Amniotic epithelial cell (primary cell): ENCODE measurements at places on chromosomes 2 and 18.

DNA sequence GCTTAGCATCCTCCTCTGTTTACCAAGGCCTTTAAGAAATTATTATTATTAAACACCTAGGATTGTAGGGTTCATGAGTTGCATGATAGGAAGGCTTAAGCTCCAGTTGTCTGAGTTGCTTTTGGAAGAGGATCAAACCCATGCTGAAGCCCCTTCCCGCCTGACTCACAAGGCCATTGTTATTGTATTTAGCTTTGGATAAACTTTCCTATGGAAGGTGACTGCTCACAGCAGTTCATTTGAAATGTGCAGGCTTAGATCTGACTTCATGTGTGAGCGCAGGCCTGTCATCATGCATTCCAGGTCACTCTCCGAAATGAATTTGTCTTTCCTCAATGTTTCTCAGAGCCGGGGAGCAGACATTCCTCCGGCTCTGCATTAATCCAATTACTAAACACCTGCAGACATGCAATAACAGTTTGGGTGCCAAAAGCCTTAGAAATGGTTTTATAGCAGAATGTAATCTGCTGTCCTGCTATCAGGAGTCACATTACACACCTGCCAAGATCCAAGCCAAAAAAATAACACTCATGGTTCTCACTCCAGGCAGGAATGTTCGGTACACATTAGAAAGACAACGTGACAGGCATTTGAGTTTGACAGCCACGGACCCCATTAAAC lies 119.9 kb downstream of the OSR1 start:
- no peak for DNase-seq

- peak; percentile 64 for DNase-seq
Measured at GRCh38 chr18:22828171-22828570, 105.0 kb upstream of the RBBP8 start.

DNA sequence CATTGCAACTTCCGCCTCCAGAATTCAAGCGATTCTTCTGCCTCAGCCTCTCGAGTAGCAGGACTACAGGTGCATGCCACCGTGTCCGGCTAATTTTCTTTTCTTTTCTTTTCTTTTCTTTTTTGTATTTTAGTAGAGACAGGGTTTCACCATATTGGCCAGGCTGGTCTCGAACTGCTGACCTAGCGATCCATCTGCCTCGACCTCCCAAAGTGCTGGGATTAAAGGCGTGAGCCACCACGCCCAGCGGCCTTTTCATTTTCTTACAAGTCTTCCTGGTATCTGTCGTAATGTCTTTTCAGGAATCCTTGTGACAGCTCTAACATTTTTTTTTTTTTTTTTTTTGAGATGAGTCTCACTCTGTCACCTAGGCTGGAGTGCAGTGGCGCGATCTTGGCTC lies 66.4 kb upstream of the EDAR start:
- no peak for DNase-seq

GRCh38 chr2:7269106-7269643 lies 352.0 kb downstream of the RNF144A start:
- no peak for DNase-seq

GRCh38 chr2:238659231-238659630 lies 188.7 kb upstream of the TWIST2 start:
- peak; percentile 25 for DNase-seq

DNA sequence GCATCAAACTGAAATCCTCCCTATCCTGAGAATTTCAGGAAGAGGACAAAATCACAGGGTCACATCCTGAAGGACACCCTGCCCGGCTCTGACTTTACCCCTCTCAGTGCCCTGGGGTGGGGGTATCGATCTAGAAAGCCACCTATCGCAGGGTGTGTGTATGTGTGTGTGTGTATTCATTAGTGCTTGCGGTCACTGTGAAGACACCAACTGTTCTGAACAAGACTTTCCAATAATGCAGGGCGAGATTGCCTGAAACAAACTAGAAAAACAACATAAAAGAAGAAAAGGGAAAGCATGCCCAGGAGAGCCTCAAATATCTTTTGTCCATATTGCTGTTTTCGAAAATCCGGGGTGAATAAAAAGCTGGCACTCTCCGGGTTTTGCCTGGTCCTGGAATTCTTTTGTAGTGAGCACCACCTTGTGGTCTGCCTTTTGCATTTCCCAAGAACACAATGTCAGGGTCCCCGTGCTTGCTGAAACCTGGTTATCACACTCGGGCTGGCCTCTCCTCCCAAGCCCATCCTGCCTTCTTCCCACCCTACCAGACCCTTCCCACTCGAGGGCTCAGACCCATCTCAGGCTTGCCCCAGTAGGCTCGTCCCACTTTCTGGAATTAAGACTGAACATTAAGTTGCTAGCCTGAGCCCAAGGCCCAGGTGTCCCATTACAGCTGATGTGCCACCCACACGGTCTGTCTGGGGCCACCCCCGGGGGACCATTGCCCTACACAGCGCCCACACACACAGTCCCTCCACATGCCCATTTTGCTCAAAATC lies 25.0 kb upstream of the COPS8 start:
- peak; percentile 64 for DNase-seq

- no peak for DNase-seq
Measured at GRCh38 chr18:39863916-39864315, 2091.1 kb upstream of the PIK3C3 start.

DNA sequence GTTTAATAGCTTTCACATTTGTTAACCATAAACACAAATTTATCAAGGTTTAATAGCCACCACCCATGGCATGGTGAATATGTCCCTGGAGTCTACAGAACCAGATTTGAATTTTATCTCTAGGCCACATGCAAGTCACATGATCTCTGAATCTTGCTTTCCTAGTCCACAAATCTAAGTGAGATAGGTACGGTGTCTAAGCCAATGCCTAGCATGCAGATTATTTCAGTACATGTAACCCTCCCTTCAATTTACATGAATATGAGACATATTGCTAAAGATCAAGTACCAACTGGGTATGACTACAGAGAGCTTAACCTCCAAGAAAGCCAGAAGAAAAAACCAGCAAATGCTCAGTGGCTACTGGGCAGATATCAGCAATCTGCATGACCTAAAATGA lies 10.0 kb downstream of the ZNF24 start:
- DNase-seq, result no peak

- peak; percentile 96 for DNase-seq
Measured at GRCh38 chr18:58213440-58213839, 169.4 kb downstream of the NEDD4L start.

GRCh38 chr18:48660346-48661228 lies 121.8 kb downstream of the CTIF start:
- DNase-seq, result no peak

- no peak for DNase-seq
Measured at GRCh38 chr18:47842836-47843235, 87.6 kb downstream of the SMAD2 start.

GRCh38 chr2:236642125-236642524 lies 72.5 kb downstream of the ACKR3 start:
- DNase-seq, result no peak

GRCh38 chr2:173696274-173696673 lies 268.9 kb downstream of the SP3 start:
- no peak for DNase-seq

DNA sequence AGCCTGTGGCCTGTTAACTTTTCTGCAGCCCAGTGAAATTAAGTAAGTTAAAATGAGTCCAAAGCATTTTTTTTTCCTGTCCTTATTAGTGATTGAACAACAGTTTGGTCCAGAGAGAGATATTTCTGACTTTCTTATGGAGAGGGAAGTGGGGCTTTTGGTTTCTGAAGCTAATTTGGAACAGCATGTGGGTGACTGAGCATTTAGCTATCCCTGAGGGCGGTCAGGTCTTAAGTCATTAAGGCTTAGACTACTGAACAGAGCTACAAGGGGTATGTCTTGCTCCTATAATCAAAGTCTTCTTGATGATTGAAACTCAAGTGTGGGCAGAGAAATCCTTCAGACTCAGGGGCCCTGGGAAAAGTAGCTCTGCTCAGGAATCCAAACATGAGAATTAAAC lies 14.0 kb downstream of the ARHGAP25 start:
- no peak for DNase-seq

DNA sequence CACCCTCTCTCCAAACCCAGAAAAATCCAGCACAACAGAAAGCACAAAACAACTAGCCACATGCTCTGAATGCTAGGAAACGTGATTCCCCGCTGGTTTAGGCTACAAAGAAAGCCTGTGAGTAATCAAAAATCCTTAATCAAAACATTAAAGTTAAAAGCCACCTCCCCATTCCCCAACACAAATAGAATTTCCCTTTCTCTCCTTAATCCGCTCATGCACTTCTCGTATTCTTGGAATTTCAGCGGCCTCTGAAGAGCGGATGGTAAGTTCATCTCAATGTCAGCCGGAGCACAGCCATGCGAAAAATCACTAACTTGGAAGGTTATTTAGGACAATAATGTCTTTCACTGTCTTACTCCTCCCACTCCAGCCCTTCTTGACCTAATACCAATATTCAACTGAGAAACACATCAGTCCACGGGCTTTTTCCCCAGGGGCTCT lies 126.7 kb downstream of the OSBPL1A start:
- peak; percentile 20 for DNase-seq

DNA sequence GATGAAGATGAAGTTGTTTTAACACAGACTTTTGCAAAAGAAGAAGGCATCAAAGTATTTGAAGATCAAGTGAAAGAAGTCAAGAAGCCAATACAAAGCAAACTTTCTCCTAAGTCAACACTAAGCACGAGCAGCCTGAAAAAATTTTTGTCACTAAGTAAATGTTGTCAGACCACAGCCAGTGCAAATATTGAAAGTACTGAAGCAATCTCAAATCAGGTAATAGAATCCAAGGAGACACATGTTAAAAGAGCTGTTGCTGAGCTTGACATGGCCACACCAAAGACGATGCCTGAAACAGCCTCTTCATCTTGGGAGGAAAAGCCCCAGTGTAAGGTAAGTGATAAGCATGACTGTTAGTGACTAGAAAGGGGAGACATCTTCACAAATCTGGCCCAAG lies 75.1 kb downstream of the FSIP2 start:
- no peak for DNase-seq

GRCh38 chr2:147572622-147573021 lies 272.2 kb upstream of the ACVR2A start:
- no peak for DNase-seq
